ENCODE measurements at places on chromosomes 6 and 20. TPM values are rescaled to one million over a fixed set of nuclear protein-coding genes. Genes with fewer than 3 reads are reported as not detected.
A peak's percentile ranks its signal among the peaks of the same experiment; 100 is the strongest.

DNA sequence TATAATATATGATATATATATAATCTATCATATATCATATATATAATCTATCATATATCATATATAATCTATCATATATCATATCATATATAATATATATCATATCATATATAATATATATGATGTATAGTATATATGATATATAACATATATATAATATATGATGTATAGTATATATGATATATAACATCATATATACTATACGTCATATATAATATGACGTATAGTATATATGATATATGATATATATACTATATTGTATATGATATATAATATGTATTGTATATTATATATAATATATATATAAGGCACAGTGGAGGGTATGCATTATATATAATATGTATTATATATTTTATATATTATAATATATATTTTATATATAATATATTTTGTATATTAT, 36.7 kb downstream of the PTPRA start:
- no peaks in the 10 kb centered on the region for H3K36me3 ChIP-seq
- no peaks in the 10 kb centered on the region for H3K27me3 ChIP-seq
- H3K27ac ChIP-seq, result no peak overlapping the region
- no peak for DNase-seq

DNA sequence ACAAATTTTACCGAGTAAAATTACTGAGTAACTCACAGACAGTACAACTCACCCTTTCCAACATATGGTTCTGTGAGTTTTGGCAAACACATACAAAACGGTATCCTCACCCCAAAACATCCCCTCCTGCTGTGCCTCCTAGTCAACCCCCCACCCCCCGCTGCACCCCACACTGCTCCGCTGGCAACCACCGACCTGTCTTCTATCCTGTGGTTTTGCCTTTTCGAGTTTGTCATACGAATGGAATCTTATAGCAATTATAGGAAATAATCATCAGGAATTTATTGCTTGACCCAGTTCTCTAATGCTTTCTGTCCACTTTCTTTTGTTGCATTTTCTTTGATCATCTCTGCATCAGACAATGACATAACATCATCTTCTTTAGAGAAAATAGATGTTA, 312.3 kb downstream of the KIF16B start:
- no peak for DNase-seq
- no peak overlapping the region for H3K4me3 ChIP-seq
- H3K36me3 ChIP-seq, result peaks cover 6% of the 10 kb centered on the region
- no peaks in the 10 kb centered on the region for H3K4me1 ChIP-seq
- H3K27me3 ChIP-seq, result no peaks in the 10 kb centered on the region
- no peak overlapping the region for H3K27ac ChIP-seq

DNA sequence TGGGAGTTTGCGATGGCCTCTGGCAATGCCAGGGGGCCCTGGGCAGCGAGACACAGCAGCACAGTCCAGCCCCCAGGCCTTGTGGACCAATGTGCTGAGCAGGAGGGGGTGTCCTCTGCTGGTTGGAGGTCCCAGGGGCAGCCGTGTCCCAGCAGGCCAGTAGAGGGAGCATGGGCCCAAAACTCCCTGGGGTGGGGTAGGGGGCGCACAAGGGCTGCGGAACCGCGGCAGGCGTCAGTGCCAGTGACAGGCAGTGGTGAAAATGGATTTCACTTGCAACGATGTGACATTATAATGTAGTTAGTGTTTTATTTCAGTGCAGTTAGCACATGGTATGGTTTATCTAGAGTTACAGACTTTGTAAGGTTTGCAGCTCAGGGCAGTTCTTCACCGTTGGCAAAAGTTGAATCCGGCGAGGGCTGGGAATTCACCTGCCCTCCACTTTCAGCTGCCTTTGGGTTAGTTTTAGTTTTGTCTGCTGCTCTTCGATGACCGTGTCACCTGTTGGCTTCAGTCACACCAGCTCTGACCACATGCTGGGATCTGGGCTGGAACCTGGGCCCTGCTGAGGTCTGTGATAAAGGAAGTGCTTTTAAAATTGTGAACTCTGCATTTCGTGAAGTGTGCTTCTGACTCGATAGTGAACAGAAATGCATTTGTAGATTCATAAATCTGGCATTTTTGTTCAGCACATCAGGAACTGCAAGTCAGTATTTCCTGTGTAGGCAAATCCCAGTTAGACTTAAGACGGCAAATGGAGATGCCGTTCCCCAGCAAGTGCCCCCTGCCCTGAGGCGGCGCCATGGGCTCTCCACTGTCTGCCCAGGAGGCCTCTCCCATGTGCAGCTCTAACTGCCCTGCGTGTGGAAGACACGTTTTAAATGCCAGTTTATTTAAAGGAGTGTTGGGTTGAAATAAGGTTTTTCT, 46.8 kb downstream of the PYGB start:
- H3K27ac ChIP-seq, result peak overlapping the region; percentile 57
- no peaks in the 10 kb centered on the region for H3K4me1 ChIP-seq
- H3K4me3 ChIP-seq, result no peak overlapping the region
- H3K36me3 ChIP-seq, result peaks cover 72% of the 10 kb centered on the region
- no peaks in the 10 kb centered on the region for H3K27me3 ChIP-seq
- no peak for DNase-seq

GRCh38 chr20:10667560-10668167, 6.1 kb downstream of the JAG1 start:
- no peaks in the 10 kb centered on the region for H3K27me3 ChIP-seq
- peaks cover 19% of the 10 kb centered on the region for H3K36me3 ChIP-seq
- H3K4me3 ChIP-seq, result no peak overlapping the region
- no peak for DNase-seq
- peak overlapping the region; percentile 68 for H3K27ac ChIP-seq

- no peak overlapping the region for H3K27ac ChIP-seq
- H3K4me3 ChIP-seq, result no peak overlapping the region
- H3K4me1 ChIP-seq, result no peaks in the 10 kb centered on the region
- DNase-seq, result no peak
Observed at GRCh38 chr20:51132279-51132678, 109.4 kb upstream of the KCNG1 start.

GRCh38 chr6:142617158-142617557, 315.4 kb downstream of the ADGRG6 start:
- H3K4me1 ChIP-seq, result no peaks in the 10 kb centered on the region
- no peak overlapping the region for H3K27ac ChIP-seq
- H3K36me3 ChIP-seq, result no peaks in the 10 kb centered on the region
- H3K4me3 ChIP-seq, result no peak overlapping the region

DNA sequence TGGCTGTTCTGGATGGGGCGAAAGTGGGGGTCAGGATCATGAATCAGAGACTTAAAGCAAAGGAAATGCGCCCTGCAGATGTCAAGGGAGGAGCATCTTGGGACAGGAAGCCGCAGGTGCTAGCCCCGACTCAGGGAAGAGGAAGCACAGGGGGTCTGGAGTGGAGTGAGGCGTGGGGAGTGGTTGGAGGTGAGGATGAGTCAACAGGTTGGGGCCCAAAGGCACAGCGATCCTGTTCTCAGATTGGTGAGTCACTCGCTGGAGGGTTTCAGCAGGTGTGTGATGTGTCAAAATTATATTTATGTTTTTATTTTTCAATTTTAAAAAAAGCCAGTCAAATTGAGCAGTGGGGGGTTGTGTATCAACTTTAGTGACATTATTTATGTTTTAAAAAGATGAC, 19.0 kb downstream of the PACSIN1 start:
- no peaks in the 10 kb centered on the region for H3K36me3 ChIP-seq
- H3K27me3 ChIP-seq, result no peaks in the 10 kb centered on the region
- no peak for DNase-seq
- H3K27ac ChIP-seq, result no peak overlapping the region
- no peaks in the 10 kb centered on the region for H3K4me1 ChIP-seq

DNA sequence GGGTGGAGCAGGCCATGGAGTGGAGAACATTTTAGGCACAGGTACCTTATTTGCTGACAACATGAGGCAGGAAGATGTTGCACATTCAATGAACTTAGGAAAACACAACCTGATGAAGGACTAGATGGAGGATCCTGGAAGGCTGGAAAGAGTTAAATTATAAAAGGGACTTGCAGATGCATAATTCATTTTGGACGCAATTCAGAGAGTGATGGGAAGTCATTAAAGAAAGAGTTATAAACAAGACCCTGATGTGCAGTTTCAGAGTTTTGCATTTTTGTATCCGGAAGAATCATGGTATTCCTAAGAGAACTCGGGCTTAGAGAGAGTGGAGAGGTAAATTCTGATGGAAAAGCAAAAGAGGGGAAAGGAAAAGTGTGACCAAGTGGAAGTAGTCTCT, 104.5 kb downstream of the TSHZ2 start:
- H3K27me3 ChIP-seq, result no peaks in the 10 kb centered on the region
- H3K4me3 ChIP-seq, result no peak overlapping the region
- no peaks in the 10 kb centered on the region for H3K36me3 ChIP-seq
- peak overlapping the region; percentile 58 for H3K27ac ChIP-seq
- peaks cover 22% of the 10 kb centered on the region for H3K4me1 ChIP-seq

DNA sequence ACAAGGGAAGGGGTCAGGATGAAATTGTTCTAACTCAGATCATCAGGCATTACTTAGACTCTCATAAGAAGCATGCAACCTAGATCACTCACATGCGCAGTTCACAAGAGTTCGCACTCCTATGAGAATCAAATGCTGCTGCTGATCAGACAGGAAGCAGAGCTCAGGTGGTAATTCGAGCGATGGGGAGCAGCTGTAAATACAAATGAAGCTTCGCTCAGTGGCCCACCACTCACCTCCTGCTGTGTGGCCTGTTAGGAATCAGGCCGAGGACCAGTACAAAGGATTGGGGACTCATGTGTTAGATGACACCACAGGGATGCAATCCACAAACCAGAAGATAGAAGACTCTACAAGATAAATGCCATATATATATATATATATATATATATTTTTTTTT, 31.5 kb upstream of the TOP1 start:
- no peaks in the 10 kb centered on the region for H3K27me3 ChIP-seq
- DNase-seq, result no peak
- H3K36me3 ChIP-seq, result no peaks in the 10 kb centered on the region
- H3K4me3 ChIP-seq, result no peak overlapping the region
- no peak overlapping the region for H3K27ac ChIP-seq
- no peaks in the 10 kb centered on the region for H3K4me1 ChIP-seq

DNA sequence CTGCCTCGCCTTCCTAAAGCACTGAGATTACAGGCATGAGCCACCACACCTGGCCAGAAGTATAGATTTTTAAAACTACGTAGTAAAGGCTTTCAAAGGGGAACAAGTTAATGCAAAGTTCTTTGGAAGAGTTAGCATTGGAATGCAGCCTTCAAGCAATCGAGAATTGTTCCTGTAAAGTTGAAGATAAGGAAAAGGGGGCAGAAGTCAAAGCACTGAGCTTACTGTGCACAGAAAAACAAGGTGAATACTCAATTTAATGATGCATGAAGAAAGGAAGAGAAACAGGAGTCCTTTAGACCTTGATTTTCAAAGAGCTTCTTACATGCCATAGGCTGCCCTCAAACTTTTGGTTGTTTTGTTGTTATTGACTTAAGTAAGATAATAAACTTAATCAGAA, 29.1 kb upstream of the LGSN start:
- H3K27ac ChIP-seq, result no peak overlapping the region
- peaks cover 3% of the 10 kb centered on the region for H3K4me1 ChIP-seq
- no peak for DNase-seq
- H3K27me3 ChIP-seq, result no peaks in the 10 kb centered on the region
- H3K36me3 ChIP-seq, result no peaks in the 10 kb centered on the region

DNA sequence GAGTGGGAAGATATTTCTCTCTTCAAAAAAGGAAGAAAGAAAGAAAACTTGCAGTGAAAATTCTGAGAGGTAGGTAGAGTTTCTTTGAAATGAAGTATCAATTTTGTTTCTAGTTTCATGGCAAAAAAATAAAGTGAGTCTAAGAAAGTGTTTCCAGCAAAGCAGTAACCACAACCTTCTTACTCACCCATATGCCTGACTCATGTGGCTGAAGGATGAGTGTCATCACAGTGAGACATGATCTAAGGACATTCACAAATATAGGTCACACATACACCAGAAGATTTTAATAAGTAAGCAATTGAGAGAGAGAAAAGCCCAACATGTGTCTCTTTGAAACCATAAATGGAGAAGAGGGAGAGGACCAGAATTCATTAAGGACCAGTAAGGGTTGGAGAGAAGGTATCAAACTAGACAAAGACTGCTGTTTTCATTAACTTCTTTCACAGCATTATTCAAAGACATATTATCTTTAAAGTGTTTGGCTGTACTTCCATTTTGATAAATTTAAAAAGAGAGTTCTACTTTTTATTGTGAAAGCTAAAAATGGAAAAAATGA, 169.5 kb downstream of the FRK start:
- no peak for DNase-seq
- no peaks in the 10 kb centered on the region for H3K36me3 ChIP-seq
- H3K27ac ChIP-seq, result no peak overlapping the region
- no peaks in the 10 kb centered on the region for H3K4me1 ChIP-seq

DNA sequence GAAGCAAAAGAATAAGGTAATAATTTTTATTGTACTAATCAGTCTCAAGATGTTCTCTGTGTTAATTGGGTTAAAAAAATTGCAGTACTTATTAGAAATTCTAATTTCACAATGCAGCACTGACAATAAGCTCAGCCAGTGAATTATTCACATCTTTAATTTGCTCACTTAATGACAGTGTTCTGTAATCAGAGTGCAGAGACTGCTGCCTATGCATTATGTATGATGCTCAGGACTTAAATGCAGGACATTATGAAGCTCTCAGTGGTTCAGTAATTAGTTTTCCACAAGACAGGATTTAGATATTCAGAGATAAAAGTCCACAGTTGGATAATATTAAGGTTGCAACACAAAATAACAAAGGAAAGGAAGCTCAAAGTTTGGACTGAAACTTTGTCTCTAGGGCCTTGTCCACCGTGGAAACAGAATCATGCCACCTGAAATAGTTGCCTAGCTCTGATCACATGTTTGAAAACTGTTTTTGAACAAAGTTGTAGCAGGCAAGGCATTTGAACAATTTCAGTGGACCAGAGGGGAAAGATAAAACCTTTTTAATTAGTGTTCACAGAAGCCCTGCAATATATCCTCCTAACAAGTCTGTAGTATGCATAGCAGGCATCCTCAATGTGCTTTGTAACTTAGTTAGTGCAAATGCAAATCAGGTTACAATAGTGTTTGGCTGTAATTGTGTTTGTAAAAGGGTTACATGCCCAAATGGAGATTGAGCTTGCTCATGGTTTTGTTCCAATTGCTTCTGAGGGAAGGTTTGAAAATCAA, 23.7 kb upstream of the MMS22L start:
- no peak for DNase-seq
- no peaks in the 10 kb centered on the region for H3K27me3 ChIP-seq
- no peaks in the 10 kb centered on the region for H3K4me1 ChIP-seq
- no peak overlapping the region for H3K27ac ChIP-seq
- H3K4me3 ChIP-seq, result no peak overlapping the region
- H3K36me3 ChIP-seq, result no peaks in the 10 kb centered on the region

- H3K4me3 ChIP-seq, result no peak overlapping the region
- H3K4me1 ChIP-seq, result no peaks in the 10 kb centered on the region
- no peaks in the 10 kb centered on the region for H3K36me3 ChIP-seq
- no peak overlapping the region for H3K27ac ChIP-seq
Observed at GRCh38 chr6:89120371-89120770, 2.5 kb upstream of the SRSF12 start.

DNA sequence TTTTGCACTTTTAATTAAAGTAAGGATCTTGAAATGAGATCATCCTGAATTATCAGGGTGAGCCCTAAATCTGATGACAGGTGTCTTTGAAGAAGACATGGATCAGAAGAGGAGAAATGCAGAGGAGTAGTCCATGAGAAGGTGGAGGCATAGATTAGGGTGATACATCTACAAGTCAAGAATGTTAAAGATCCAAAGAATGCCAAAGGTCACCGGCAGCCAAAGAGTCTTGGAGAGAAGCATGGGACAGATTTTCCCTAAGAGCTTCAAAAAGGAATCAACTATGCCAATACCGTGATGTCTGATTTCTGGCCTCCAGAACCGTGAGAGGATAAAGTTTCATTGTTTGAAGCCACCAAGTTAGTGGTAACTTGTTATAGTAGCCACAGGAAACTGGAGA, 59.0 kb upstream of the THEMIS start:
- H3K36me3 ChIP-seq, result no peaks in the 10 kb centered on the region
- DNase-seq, result no peak
- no peaks in the 10 kb centered on the region for H3K27me3 ChIP-seq
- H3K4me3 ChIP-seq, result no peak overlapping the region

Gene COL12A1
- 262 TPM for total RNA-seq

Measured in tibial nerve (tissue), 4 donors.